Fibroblast of lung (primary cell): ENCODE measurements at places on chromosomes 3 and 15. TPM values are rescaled to one million over a fixed set of nuclear protein-coding genes. Genes with fewer than 3 reads are reported as not detected.

The FGD5 gene
- total RNA-seq, result 0.50 and 1.0 TPM in 2 replicates

The TNFAIP8L3 gene
- total RNA-seq, result 10.7 and 12.3 TPM in 2 replicates

The SLC51B gene
- total RNA-seq, result 0.51 and 0.66 TPM in 2 replicates

DNA sequence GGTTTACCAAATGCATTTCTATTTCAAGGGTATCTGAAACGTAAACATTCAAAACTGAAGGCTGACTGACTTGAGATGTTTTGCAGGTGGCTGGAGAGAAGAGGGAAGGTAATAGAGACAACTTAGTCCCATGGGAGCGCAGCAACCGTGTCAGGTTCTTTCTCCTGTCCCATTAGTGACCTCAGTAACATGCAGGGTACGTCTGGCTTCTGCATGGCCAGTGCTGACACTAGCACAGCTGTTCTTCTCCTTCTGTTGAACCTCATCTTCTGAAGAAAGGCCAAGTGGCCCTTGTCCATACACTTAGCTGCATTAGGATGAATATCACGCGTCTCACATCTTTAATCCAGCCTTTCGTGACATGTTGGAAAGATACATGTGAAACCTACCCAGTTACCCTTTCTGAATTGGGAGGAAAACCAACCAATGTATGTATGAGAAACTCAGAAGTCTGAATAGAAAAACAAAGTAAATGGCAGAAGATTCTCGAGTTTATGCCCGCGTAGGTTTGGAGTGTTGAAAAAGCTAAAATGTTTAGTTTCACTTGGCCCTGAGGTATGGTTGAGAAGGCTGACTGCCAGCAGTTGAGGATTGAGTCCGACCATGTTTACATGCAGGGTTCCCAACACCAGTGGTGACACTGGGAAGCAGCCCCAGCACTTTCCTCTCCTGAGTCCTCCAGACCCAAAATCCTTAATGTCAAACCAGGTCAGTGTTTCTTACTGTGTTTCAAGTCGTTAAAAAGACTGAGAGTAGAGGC lies 10.3 kb downstream of the NCBP2 start:
- no peaks in the 10 kb centered on the region for H3K27me3 ChIP-seq
- no peak for DNase-seq
- peaks cover 1% of the 10 kb centered on the region for H3K36me3 ChIP-seq
- no peaks in the 10 kb centered on the region for H3K4me1 ChIP-seq
- H3K4me3 ChIP-seq, result no peak overlapping the region

DNA sequence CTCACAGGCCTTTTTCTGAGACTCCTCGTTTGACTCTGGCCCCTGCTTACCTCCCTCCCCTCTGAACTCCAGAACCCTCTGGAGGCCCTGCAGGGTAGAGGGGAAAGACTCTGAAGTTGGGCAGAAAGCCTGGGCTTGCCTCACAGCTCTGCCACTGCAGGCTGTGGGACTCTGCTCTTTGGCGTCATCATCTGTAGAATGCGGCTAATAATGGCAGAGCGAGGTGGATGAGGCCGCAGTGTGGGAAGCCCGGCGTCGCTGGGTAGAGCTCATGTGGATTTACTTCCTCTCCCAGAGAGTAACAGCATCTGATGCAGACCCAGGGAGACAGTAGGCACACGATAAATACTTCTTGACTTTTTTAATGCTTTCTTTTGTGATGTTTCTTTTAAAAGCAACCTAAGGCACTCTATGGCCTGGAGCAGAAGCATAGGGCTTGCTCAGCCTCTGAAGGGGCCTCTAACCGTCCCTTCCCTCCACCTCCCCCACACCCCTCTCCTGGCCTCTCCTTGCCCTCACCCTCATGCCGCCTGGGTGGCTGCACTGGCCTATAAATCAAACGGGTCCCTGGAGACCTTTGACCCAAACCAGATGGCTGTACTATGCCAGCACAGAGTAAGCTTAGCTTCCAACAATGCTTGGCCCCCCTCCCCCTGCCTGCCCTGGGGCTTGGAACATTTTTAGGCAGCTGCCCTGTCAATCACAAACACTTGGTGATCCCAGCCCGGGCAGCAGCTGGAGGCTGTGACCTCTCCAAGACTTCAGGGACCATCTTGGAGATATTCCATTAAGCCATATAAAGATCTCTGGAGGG lies 32.9 kb downstream of the SPSB4 start:
- H3K4me3 ChIP-seq, result no peak overlapping the region
- DNase-seq, result no peak
- no peak overlapping the region for H3K27ac ChIP-seq
- no peaks in the 10 kb centered on the region for H3K27me3 ChIP-seq
- H3K4me1 ChIP-seq, result no peaks in the 10 kb centered on the region

DNA sequence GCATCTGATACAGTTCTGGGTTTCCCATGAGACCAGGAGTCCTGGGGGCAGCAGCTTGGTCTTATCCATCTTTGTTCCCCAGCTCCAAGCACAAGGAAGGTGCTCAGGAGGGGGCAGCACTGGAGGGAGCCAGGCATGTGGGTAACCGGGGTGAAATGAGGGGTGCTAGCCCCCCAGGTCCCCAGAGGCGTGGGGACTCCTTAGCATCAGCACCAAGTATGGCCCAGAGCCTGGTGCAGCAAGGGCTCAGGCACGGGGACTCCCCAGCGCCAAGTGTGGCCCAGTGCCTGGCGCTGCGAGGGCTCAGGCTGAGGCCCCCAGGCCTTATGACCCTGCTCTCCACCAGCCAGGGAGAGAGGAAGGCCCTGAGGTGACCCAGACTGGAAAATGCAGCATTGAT lies 94.1 kb downstream of the CHSY1 start:
- H3K4me1 ChIP-seq, result no peaks in the 10 kb centered on the region
- DNase-seq, result no peak
- H3K4me3 ChIP-seq, result no peak overlapping the region
- H3K27me3 ChIP-seq, result no peaks in the 10 kb centered on the region
- H3K27ac ChIP-seq, result no peak overlapping the region
- no peaks in the 10 kb centered on the region for H3K36me3 ChIP-seq

- no peaks in the 10 kb centered on the region for H3K27me3 ChIP-seq
- H3K4me1 ChIP-seq, result no peaks in the 10 kb centered on the region
- no peak overlapping the region for H3K27ac ChIP-seq
- no peak for DNase-seq
Observed at GRCh38 chr15:42184296-42184695, 23.8 kb downstream of the VPS39 start.

- no peak overlapping the region for H3K27ac ChIP-seq
- no peak overlapping the region for H3K4me3 ChIP-seq
- H3K4me1 ChIP-seq, result no peaks in the 10 kb centered on the region
- peaks cover 20% of the 10 kb centered on the region for H3K27me3 ChIP-seq
- H3K36me3 ChIP-seq, result no peaks in the 10 kb centered on the region
- DNase-seq, result no peak
Observed at GRCh38 chr15:66591322-66591862, 25.6 kb upstream of the LCTL start.

- H3K4me3 ChIP-seq, result no peak overlapping the region
- no peak for DNase-seq
- H3K36me3 ChIP-seq, result no peaks in the 10 kb centered on the region
- no peaks in the 10 kb centered on the region for H3K4me1 ChIP-seq
Observed at GRCh38 chr3:27145719-27146118, 223.5 kb downstream of the NEK10 start.

DNA sequence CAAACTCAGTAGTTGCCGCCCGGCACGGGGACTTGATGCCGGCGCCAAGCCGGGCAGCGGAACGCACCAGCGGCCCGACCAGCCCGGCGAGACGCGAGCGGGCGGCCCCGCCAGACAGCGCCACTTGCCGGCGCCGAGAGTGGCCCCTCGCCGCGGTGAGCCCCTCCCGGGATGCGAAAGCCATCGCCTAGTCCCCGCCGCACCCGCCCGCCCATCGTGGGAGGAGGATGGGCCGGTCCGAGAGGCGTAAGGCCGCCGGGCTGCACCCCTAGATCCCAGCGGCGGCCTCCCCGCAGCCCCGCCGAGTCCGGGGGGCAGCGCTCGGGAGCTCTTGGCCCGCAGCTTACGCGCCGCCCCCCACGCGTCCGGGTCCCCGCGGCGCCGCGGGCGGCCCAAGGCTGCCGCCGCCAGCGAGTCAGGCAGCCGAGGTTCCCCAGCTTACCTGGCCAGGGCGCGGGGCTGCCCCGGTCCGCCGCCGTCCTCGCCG lies 609 bp downstream of the GOLGA8A start:
- H3K4me1 ChIP-seq, result peaks cover 2% of the 10 kb centered on the region
- peak overlapping the region; percentile 66 for H3K4me3 ChIP-seq
- DNase-seq, result peak; percentile 34
- H3K27ac ChIP-seq, result no peak overlapping the region
- H3K27me3 ChIP-seq, result no peaks in the 10 kb centered on the region

DNA sequence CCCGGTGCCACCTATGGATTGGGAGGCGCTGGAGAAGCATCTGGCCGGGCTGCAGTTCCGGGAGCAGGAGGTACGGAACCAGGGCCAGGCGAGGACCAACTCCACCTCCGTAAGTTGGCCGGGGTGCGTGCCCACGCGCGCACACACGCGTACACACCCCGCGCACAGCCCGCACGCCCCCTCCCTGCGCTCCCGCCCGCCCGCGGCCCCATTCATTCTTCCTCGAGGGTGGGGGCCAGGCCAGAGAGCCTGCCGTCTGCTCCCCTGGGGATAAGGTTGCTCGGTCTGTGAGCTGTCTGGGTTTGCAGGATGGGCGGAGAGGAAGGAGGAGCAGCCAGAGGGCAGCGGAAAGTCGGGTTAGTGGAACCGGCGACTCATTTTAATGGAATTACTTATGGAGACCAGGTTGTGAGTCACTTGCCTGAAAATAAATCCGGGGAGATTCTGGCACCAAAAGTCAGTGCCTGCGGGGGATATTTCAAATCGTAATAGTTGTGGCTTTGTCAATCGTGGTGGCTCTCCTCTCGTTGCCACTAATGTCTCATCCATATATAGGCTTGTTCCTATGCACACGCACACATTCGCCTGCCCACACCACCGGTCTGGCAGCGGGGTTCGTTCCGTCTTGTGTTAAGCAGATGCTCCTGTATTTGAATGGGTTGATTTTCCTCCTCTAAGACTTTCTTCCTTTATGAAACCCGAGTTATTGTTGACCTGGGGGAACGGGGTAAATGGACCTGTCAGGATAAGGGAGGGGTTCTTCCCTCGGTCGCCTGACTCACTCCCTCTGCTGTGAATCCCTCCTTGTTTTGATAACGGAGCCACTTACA lies 223.4 kb upstream of the IL12A start:
- peak overlapping the region; percentile 72 for H3K4me3 ChIP-seq
- H3K36me3 ChIP-seq, result peaks cover 2% of the 10 kb centered on the region
- DNase-seq, result peak; percentile 99
- H3K4me1 ChIP-seq, result peaks cover 15% of the 10 kb centered on the region

GRCh38 chr3:70342149-70342548 lies 29.7 kb upstream of the MDFIC2 start:
- DNase-seq, result no peak
- no peaks in the 10 kb centered on the region for H3K4me1 ChIP-seq
- H3K4me3 ChIP-seq, result no peak overlapping the region
- no peaks in the 10 kb centered on the region for H3K36me3 ChIP-seq

DNA sequence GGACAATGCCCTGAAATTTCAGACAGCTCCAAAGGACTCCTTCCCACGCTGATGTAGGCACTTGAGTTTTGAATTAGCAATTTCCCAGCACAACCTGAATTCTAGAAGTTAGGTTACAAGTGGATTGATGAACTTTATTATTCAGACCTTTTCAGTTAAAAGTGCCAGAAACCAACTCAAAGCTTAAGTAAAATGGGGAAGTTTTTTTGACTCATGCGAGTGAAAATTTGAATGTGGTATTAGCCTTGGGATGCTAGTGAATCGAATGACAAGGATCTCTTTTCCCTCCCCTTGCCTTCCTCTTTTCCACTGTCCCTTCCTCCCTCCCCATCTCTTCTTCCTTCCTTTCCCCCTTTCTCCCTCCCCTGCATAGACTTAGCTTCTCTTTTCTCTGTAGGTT lies 295.1 kb upstream of the PROK2 start:
- no peak for DNase-seq
- H3K36me3 ChIP-seq, result no peaks in the 10 kb centered on the region
- no peaks in the 10 kb centered on the region for H3K27me3 ChIP-seq

DNA sequence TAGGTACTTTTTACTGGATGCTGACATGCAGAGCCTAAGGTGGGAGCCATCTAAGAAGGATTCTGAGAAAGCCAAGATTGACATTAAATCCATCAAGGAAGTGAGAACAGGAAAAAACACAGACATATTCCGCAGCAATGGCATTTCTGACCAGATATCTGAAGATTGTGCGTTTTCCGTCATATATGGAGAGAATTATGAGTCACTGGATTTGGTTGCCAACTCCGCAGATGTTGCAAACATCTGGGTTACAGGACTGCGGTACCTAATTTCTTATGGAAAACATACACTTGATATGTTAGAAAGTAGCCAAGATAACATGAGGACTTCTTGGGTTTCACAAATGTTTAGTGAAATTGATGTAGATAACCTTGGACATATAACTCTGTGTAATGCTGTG lies 125.1 kb downstream of the PLCL2 start:
- H3K27ac ChIP-seq, result no peak overlapping the region
- H3K4me1 ChIP-seq, result no peaks in the 10 kb centered on the region
- H3K36me3 ChIP-seq, result no peaks in the 10 kb centered on the region

DNA sequence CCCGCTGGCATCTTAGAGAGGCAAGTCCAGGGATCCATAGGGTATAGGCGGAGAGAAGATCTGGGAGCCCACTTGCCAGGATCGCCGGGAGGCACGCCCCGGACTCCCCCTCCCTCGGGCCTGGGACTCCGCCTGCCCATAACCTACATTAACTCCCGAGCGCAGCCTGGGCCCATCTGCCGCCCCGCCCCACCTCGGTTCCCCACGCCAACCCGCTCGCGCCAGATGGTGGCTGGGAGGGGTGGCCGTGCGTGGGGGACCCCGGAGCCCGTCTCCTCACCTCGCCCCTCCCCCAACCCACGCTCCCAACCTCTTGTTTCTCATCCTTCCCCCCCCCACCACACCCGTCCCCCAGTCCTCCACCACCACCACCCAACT lies 1.7 kb upstream of the DLL4 start:
- no peak for DNase-seq
- no peak overlapping the region for H3K27ac ChIP-seq
- H3K36me3 ChIP-seq, result no peaks in the 10 kb centered on the region
- peaks cover 11% of the 10 kb centered on the region for H3K4me1 ChIP-seq
- no peak overlapping the region for H3K4me3 ChIP-seq

- no peak for DNase-seq
- peaks cover 3% of the 10 kb centered on the region for H3K4me1 ChIP-seq
- H3K27ac ChIP-seq, result no peak overlapping the region
Observed at GRCh38 chr15:42734076-42734672, 2.8 kb downstream of the CDAN1 start.
